Amniotic epithelial cell (primary cell): ENCODE measurements at places on chromosomes 7 and 10.

DNA sequence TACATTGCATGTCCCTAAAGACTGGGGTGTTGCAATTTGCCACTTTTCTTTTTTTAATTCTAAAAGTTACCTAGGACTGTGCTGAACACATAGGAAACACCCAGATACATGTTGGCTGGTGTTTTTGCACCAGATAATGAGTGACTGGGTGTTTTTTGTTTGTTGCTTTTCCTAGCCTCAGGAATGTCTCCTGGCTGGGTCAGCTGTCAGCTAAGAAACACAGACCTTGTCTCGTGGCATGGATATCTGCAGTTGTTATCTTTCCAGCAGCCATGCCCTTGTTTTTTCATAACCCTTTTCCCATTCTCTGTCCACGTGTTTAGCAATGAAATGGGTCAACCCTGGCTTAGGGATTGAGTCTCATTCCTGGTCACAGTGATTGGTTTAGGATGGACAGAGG is 433.9 kb upstream of the ZMIZ1 start:
- peak; percentile 93 for DNase-seq

- no peak for DNase-seq
These were observed 701 bp upstream of the GBX1 start for GRCh38 chr7:151168003-151168786.

- peak; percentile 14 for DNase-seq
These were observed 841 bp downstream of the GLUD1 start for GRCh38 chr10:87093632-87094372.

DNA sequence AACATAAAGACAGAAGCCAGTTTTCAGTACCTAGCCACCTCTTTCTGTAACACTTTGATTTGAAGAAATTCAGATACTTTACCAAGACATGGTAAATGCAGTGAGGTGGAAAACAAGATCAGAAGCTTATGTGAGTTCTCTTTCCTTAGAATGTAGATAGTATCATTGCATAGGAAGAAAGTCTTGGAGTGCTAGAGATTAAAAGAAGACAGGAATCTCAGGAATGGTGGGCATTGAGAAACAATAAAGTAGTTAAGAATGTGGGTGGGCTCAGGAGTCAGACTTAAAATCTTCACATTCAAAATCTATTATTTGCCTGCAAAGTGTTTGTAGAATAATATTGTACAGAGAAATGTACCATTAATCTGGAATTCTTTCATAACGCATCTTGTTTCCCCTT is 58.9 kb downstream of the POLL start:
- peak; percentile 13 for DNase-seq

DNA sequence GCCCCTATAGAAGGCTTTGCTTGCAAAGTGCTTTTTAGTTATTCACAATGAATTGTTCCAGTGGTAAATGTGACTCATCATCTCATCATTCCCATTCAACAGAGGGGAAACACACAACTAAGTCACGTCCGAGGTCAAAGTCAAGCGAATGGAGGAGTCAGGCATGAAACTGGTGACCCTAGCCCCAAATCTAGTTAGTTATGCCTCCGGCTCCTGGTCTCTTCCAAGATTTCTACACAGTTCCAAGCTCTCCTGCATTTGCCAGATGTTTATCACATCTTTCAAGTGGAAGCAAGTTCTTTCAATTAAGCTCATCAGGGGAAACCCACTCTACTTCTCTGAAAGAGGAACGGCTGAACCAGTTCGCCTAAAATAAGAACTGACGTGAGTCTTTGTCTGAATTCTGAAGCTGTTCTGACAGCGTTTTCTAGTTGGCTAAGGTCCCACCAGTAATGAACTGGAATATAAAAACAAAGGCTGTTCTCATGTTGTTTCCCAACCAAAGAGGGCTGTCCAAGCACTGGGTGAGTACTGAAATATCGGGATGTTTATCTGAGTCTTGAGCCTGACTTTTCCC is 140.9 kb upstream of the NRBF2 start:
- DNase-seq, result no peak

DNA sequence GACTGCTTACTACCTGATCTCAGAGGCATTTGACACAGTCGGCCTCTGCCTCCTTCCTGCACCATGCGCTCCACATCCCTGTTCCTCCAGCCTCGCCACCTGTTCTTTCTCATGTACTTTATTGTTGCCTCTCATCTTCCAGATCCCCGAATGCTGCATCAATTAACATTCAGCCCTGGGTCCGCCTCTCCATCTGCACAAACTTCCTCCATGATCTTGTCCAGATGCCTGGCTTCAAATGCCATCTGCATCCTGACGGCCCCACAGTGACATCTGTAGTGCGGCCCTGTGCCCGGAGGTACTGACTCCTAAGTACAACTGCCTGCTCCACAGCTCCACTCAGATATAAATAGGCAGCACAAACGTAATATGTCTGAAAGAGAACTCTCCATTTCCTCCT is 51.2 kb upstream of the STK17A start:
- DNase-seq, result no peak

DNA sequence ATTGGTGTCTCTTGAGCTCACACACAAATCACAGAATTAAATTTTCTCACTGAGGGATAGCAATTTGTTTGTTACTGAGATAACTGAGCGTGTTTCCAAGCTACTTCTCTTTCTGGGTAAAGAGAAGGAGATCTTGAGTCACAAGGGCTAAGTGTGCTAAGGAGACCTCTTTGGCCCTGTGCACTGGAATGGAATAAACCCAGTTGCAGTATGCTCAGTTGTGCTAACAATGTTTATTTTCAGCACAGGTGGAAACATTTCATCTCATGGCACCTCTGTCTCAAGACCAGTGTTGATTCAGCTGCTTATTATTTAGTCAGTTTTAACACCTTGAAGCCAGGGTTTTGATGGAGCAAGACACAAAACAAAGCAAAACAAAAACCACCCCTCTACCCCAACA is 22.5 kb upstream of the UBE2H start:
- no peak for DNase-seq

DNA sequence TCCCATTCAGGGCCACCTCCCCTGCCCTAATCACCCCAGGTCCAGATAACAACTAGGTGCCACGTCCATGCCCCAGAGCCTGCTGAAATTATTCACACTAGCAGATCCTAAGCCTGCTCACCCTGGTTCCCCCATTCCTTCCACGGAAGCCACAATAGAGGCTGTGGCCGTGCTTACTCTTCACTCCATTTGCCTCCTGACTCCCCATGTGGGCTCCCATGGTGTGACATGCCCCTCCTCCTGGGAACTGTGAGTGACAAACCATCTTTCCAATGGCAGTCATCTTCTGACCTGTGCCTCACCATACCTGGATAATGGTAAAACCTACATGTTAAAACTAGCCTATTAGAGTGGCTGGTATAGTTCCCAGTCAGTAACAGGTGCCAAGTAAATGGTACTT is 216.2 kb upstream of the PRKCQ start:
- no peak for DNase-seq

DNA sequence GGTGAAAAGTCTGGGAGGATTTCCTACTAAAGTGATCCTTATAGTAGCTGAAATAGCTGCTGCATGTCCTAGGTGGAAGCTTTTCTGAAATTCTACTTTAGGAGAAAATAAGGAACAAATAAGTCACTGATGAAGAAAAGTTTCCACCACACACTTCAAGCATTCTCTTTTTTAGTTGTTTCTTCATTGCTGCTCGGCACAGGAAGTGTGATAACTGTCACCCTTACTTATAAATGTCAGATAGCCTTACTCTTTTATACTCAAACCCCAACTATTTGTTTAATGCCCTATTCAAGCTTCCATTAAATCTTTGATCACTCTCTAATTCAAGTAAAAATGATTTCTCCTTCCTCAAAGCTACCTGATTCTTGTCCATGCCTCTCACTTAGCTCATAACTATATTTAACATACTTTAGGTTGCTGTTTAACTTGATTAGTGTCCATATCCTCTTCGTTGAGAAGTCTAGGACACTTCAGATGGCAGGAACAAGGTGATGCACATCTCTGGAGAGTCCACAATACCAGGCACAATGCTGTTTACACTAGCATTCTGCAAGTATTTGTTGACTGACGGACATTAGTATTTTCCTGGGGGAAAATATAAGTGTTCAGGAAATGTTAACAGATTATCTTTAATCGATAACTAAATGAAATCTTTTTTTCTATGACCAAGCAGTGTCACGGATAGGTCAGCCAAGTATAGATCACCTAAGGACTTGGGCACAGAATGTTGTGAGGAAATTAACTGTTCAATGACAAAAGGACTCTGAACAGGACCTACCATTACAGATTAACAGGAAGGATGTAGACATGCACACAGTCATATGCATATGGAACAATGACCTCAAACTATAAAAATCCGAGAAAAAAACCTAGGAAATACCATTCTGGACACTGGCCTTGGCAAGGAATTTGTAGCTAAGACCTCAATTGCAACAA is 67.4 kb downstream of the ZNF438 start:
- no peak for DNase-seq

DNA sequence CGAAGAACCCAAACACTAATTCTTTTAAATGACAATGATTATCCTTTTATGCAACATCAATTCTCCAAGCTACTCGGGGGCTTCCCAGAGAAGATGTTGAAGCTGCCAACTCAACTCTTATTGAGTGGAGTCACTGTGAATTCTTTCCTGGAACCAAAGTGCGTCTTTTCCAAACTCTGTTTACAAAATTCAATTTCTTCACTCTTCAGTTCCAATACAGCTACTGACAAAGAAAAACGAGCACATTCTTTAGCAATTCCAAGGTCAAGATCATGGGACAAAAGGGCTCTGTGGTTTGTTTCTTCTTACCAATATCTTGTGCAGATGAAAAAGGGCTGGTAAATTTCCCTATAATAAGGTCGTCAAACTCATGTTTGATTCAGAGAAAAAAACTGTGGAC is 74.2 kb downstream of the FAS start:
- no peak for DNase-seq

- peak; percentile 59 for DNase-seq
These were observed 2.3 kb downstream of the CDK13 start for GRCh38 chr7:39952374-39952773.

GRCh38 chr7:21041666-21042065 is 255.0 kb upstream of the SP8 start:
- DNase-seq, result no peak

GRCh38 chr7:151642746-151643145 is 123.1 kb upstream of the RHEB start:
- no peak for DNase-seq

DNA sequence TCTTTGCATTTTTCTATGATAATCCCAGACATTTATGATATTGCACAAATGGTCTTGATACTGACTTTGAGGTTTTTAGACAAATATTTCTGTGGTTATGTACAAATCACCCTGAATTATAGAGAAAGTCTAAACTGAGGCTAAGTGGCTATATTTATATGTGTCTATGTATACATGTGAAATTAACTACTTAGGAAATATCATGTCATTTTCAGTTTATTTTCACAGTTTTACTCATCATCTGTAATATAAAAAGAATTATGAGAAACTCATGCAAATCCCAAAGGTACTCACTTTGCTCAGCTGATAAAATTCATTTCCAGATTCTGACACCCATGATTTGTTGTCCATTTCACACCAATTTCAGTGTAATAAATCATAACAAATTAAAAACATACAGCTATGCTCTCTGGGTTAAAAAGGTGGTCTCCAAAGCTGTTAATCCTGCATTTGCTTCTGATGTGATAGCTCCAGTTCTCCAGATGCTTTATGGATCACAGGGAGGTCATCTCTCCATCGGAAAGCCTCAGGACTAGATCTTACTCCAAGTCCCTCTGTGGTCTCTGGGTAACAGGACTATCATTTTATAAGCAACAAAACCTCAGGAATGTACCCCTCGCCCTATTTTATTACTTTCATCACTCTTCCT is 673.9 kb downstream of the PARD3 start:
- DNase-seq, result peak; percentile 44

DNA sequence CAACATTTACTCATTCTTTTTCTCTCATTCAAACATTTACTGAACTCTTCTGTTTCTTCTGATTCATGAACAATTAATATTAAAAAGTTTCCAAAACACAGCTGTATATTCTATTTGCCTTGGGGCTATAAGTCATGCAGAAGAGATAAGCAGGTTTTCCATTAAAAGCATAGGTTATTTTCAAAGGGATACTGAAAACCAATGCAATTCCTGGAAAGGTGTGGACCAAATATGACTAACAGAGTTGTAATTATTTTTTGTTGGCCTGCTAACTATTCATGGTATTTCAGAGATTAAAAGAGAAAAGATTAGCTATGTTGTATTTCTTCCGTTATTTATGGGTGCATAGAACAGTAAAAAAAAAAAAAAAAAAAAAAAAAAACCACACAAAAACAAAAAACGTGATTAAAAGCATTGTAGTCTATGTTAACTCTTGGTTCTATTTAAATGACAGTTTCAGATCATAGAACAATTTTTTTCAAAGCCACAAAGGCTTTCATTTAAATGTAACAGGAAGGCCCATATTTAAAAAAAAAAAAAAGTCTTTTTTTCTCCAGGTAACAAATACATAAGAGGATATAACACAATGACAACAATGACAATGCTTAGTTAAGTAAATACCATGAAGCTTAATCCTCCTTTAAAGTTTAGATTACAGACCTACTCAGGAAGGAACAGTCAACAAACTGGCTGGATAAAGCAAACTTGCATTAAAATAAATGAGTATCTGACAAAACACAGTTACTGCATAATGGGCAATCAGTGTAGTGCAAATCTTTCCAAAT is 1042.9 kb downstream of the GATA3 start:
- DNase-seq, result peak; percentile 8

GRCh38 chr7:3285652-3286051 is 15.4 kb upstream of the SDK1 start:
- DNase-seq, result no peak

DNA sequence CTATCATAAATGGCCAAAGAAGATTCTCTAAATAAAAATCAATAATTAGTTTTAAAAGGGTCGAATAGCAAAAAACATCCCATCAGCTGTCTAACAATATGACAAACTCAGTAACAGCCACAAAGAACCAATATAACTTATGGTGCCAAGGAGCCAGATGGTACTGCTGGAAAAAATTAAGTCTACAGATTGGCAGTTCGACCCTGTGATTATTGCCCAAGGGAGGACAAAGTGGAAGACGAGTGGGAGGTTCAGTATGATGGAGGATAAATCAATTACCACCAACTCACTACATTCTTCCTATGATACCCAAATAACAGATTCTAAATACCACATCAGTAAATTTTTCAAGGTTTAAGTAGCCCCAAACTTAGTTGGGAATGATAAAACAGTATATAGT is 49.0 kb downstream of the SKAP2 start:
- no peak for DNase-seq
